ENCODE measurements at places on chromosomes 5 and 9.

DNA sequence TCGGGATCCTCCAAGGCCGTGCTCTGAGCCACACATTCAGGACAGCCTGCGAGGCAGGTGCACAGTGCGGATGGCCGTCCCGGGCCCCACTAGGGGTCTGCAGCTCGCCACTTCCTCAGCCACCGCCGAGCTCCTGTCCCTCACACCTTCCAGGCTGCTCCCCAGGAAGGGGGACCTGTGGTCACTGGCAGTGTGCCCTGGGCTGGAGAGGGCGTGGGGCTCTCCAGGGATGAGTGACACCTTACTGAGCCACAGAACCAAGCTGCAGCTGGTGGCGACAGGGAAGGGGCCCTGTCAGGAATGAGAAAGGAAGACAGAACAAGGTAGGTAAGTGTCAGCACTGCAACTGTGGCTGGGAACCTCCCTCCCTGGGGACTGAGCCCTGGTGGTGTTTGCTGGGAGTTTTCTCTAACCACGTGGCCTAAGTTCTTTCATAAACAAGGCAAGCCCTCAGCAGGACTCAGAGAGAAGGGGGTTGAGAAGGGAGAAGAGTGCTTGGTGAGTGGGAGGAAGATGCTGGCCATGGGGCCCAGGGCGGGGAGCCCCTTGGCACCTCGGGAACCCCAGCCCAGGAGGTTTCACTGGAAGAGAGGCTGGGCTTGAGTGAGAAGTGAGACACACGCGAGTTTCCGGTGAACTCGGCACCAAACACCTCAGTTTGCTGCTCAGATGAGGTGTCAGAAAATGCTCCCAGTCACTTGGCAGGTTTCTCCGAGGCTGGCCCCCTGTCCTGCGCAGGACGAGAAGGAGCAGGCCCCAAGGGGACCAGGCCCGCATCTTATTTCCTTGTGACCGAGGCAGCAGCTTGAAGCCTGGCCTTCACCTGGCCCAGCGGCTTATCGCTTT lies 5.2 kb downstream of the IL13 start:
- DNase-seq = no peak

GRCh38 chr9:73125651-73126050 lies 26.0 kb upstream of the ANXA1 start:
- DNase-seq = no peak

DNA sequence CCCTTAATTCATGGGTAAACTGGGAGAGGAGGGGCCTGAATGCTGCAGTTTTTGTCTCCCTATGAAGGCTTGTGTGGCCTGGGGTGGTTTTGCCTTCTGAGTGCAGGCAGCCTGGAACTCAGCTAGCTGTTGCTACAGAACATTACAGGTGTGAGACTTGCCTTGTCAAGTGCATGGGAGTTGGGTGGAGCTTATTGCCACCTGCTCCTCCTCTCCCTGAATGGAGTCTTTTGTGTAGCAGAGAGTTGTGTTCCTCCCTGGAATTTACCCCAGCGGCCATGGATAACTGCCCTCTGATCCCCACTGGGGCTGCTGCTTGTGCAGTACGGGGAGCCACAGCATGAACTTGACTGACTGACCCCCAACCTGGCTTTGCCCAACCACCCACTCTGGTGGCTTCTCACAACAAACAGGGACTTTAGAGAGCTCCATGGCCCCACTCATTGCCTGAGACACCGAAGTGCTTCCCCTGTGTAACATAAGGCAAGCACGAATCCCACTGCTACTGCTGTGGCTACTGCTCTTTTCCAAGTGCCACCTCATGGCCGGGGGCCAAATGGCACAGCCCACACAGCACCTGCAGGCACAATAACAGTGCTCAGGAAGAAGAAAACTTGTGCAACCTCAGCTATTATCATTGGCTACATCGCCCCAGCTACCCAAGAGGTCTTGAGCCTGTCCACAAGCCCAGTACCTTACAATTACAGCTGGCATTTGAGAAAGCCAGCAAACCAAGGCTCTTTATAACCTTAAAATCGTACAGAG lies 942.9 kb downstream of the CDH18 start:
- no peak for DNase-seq

DNA sequence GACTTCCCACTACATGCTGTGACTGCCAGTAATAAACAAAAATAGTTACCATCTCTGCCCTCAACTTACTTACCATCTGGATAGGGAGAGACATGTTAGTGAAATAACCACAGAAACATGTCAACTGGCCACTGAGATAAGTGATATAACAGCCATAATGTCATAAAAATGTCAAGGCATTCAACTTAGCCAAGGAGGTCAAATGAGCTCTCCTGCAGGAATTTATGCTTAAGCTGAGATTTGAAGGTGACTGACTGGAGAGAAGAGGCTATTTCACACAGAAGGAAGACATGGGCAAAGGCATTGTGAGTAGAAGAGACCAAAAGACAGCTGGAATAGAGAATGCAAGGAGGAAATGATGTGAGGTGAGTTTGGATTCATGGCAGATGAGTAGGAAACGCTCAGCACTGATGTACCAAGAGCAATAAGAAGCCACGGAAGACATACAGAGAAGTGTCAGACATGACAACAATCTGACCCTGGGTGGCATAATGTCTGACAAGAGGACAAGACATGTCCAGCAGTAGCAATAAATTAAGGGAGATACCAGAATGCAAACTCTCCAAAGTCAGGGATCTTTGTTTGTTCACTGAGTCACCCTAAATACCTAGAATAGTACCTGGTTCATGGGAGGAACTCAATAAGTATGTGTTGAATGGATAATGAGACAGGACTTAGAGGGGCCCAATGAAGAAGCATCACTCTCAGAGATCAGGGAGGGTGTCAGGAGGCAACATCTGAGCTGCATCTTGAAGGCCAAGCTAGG lies 318.8 kb downstream of the ACTL7B start:
- DNase-seq = no peak

DNA sequence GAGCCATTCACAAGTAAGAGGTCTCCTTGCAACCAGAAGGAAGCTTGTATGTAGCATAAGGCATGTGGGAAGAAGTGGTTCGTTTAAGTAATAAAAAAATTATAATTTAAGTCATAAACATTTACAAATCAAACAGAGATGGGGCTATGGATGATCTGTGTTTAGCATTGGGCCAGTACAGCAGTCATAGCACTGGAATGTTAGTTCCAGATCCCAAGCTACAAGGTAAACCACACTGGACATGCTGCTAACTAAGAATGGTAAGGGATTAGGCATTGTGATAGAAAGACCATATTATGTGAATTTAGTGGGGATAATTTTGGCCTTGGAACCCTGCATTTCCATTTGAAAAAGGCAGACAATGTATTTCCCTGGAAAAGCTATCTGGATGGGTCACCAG lies 170.4 kb upstream of the KCNN2 start:
- no peak for DNase-seq

- DNase-seq = no peak
Observed at GRCh38 chr5:138696501-138696900, 56.7 kb upstream of the CTNNA1 start.

- DNase-seq = no peak
Observed at GRCh38 chr5:53066088-53066487, 43.5 kb downstream of the MOCS2 start.

DNA sequence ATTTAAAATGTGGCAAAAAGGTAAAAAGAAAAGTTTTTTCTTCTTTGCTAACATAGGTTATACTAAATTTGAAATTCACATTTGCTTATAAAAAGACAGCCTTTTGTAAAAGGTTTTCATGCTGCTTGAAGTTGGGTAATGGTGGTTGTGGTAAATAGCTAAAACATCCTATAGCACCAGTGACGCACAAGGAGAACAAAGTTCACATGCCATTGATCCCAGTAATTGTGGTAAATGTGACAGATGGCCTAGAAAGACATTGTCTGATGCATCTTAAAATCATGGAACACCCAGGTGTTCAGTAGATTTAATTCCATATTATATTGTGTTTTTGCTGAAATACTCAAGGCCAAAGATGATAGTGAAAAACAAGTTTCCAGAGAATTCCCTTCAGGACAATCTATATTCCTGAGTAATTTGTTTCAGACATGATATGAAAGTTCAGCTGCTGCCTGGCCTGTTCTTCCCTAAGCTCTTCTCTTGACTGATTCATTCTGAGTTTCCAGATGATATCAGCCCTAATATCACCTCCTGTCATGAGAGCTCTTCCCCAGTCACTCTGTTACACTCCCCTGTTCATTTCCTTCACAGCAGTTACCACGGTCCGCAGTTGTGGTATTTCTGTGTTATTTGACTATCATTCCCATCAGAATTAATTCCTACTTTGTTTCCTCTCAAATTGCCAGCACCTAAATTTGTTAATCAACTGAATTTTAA lies 4.6 kb upstream of the FBXL17 start:
- DNase-seq = no peak

DNA sequence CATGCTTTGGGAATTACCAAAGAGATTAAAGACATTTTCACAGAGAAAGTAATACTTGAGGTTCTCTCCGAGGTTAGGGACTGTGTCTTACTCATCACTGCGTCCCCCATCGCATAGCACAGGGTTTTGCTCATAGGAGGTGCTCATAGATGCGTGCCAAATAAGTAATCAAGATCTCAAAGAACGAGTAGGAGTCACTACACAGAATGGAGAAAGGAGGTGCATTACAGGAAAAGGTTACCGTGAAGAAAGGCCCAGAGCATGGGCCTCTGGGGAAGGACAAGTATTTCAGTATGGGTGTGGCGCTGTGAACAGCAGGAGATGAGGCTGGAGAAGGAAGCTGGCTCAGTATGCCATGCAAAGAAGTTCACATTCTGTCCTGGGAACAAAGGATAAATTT lies 182.4 kb downstream of the ACTL7B start:
- no peak for DNase-seq

GRCh38 chr9:14245901-14246525 lies 67.9 kb downstream of the NFIB start:
- DNase-seq = no peak

- DNase-seq = no peak
Observed at GRCh38 chr9:115855458-115856133, 298.0 kb upstream of the PAPPA start.

GRCh38 chr5:168995024-168995423 lies 305.9 kb downstream of the SLIT3 start:
- no peak for DNase-seq

- no peak for DNase-seq
Observed at GRCh38 chr5:83147593-83147992, 70.2 kb downstream of the XRCC4 start.

DNA sequence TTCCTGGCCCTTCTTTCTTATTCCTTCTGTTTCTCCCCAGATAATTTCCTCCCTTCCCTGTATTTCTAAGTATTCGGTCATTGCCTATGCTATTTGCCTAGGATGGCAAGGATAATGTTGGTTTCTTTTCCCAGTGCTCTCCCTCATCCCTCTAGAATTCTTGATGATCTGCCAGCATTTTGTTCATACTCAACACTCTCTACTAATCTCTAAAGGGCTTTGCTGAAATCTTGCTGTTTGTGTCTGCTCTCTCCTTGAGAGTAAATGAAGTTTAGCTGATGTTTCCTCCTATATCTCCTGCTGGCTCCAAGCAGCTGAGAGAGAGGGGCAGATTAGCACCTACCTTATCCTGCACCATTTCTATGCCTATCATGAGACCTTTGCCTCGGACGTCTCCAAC lies 38.1 kb downstream of the AGXT2 start:
- DNase-seq = no peak

GRCh38 chr9:27441741-27442070 lies 82.4 kb upstream of the IFNK start:
- DNase-seq = no peak

- no peak for DNase-seq
Observed at GRCh38 chr5:69416180-69416579, 1.3 kb downstream of the MARVELD2 start.

- no peak for DNase-seq
Observed at GRCh38 chr9:137409515-137409914, 13.4 kb downstream of the EXD3 start.

- no peak for DNase-seq
Observed at GRCh38 chr5:148457183-148457620, 73.4 kb downstream of the FBXO38 start.

DNA sequence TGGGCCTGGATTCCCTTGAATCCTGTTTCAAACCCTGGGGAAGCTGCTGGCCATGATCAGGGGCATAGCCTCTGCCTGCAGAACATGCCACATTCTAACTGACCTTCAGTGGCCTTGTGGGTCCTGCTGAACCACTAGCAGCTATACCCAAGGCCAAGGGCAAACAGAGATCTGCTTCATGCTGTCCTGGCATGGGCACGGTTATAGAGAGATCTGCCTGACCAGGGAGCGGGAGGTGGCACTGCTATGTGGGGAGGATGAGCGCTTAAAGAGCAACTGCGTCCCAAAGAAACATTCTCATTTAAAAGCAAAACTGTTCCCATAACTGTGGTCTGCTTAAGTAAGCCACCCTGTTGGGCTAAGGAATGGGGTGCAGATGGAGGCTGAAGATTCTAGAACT lies 36.5 kb upstream of the SYNPO start:
- DNase-seq = no peak

- DNase-seq = no peak
Observed at GRCh38 chr9:71858812-71859211, 52.2 kb downstream of the ABHD17B start.

DNA sequence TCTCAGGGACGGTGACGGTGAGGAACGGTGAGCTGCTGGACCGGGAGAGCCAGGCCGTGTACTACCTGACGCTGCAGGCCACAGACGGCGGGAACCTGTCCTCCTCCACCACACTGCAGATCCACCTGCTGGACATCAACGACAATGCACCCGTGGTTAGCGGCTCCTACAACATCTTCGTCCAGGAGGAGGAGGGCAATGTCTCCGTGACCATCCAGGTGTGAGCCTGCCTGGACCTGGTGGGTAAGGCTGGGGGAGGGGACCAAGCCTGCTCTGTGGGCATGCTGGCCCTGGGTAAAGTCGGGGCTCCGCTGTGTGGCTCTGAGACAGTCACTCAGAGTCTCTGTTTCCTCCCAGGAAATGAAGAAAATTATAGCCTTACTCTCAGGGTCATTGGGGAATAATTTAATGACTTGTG lies 29.3 kb downstream of the CDHR2 start:
- DNase-seq = no peak

GRCh38 chr5:90802474-90803317 lies 244.1 kb downstream of the ADGRV1 start:
- no peak for DNase-seq

DNA sequence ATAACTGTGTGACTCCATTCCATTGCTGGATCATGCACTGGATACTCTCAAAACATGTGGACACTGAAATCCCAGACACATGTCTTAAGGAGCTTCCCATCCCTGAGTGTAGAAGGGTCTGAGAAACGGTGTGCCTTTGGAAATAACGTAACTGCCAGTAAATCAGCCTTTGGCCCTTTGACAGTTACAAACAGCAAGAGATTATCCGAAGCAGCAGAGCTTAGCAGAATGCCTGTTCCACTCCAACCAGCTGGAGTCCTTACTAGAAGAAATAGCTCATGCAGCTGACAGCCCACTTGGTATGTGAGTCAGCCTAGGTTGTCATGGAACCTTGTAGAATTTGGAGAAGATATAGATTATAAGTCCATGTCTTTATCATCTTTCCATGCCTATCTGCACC lies 7.0 kb downstream of the TMEM252 start:
- no peak for DNase-seq

DNA sequence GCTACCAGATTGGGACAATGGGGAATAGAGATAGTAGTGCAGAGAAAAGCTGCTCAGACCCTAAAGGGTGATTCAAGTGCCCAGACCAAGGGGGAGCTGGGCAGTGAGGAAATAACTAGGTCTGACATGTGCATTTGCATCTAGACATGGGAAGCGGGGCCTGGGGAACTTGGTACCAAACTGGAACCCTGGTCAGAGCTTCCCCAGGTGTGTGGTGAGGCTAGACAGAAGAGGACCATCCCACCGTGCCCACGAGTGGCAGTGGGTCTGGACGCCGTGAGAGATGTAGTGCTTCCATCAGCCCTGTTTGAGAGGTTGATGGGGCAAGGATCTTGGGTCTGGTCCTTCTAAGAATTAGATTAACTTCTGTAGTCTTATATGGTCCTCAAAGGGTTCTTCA lies 7.6 kb downstream of the TMEM8B start:
- DNase-seq = no peak

- no peak for DNase-seq
Observed at GRCh38 chr5:152527358-152528052, 122.4 kb upstream of the NMUR2 start.
